Neuronal stem cell (in vitro differentiated cells): ENCODE measurements at places on chromosomes 2 and 18.

GRCh38 chr18:56083523-56084287 is 495.7 kb upstream of the TCF4 start:
- H3K4me1 ChIP-seq: peaks cover 6% of the 10 kb centered on the region
- H3K27me3 ChIP-seq: no peaks in the 10 kb centered on the region
- H3K4me3 ChIP-seq: no peak overlapping the region

- H3K27ac ChIP-seq: no peak overlapping the region
- H3K36me3 ChIP-seq: no peaks in the 10 kb centered on the region
- H3K4me1 ChIP-seq: no peaks in the 10 kb centered on the region
- DNase-seq: no peak
- no peak overlapping the region for H3K4me3 ChIP-seq
Observed at GRCh38 chr2:156399224-156399949, 36.8 kb upstream of the GPD2 start.

DNA sequence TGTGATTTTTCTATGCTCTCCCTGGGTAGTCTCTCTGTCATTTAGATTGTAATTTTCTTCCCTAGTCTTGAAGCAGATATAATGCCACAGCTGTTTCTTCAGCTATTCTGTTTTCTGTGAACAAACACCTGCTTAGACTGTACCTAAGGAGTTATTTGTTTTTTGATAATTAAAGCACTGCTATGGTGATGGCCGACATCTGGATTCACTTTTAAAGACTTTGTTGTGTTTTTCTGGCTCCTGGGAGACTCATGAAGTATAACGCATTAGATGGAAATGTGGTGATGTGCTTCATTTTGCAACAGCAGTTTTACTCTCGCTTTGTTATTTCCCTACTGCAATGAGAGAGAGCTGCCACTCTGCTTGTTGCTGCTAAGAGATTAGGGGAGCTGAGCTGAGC is 15.7 kb upstream of the C2orf69 start:
- H3K36me3 ChIP-seq: no peaks in the 10 kb centered on the region
- H3K4me3 ChIP-seq: no peak overlapping the region
- no peaks in the 10 kb centered on the region for H3K27me3 ChIP-seq
- DNase-seq: no peak
- H3K27ac ChIP-seq: no peak overlapping the region

- H3K4me1 ChIP-seq: no peaks in the 10 kb centered on the region
- no peaks in the 10 kb centered on the region for H3K36me3 ChIP-seq
- no peaks in the 10 kb centered on the region for H3K27me3 ChIP-seq
- no peak for DNase-seq
- H3K4me3 ChIP-seq: no peak overlapping the region
Observed at GRCh38 chr2:186972281-186972970, 123.5 kb upstream of the ZSWIM2 start.

GRCh38 chr18:49546719-49547273 is 15.1 kb upstream of the LIPG start:
- DNase-seq: no peak
- no peak overlapping the region for H3K27ac ChIP-seq
- no peaks in the 10 kb centered on the region for H3K36me3 ChIP-seq
- H3K4me1 ChIP-seq: no peaks in the 10 kb centered on the region

DNA sequence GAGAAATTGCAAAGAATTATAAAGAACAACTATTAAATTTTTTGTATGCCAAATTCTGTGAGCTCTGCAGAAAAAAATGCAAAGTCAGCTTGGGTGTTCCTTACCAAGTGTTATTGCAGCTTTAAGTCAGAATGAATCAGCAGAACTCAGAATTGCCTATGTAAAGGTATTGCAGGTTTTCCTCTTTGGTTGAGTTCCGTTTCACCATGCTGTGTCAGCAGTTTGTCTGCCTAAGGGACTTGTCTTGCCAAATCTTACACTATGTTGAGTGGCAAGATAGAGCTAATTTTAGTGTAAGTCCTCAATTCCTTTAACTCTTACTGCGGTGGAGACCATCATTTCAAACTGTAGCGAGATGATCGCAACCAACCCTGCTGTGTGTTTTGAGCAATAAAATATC is 38.8 kb downstream of the ADAM23 start:
- no peak overlapping the region for H3K4me3 ChIP-seq
- no peaks in the 10 kb centered on the region for H3K27me3 ChIP-seq
- DNase-seq: no peak
- no peaks in the 10 kb centered on the region for H3K4me1 ChIP-seq
- H3K27ac ChIP-seq: no peak overlapping the region

- no peak overlapping the region for H3K27ac ChIP-seq
- DNase-seq: no peak
- H3K36me3 ChIP-seq: peaks cover 50% of the 10 kb centered on the region
- peaks cover 3% of the 10 kb centered on the region for H3K4me1 ChIP-seq
Observed at GRCh38 chr2:117968722-117969121, 45.1 kb downstream of the CCDC93 start.

DNA sequence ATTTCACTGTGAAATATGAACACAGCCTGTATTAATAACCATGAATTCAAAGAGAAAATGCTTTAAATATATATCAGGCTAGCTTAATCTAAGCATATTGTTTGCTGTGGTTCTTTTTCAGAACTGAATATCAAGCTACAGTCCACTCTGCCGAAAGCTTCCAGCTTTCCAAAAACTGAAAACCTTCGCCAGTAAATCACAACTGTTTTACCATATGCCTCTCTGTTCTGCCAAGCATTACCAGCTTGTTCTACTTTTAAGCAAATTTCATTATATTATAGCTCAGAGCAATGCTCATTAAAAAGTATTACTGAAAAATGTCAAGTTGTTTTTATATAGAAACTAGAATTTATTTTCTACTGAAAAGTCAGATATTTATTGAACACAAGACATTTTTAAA is 277.4 kb downstream of the NRXN1 start:
- H3K27ac ChIP-seq: no peak overlapping the region
- no peak overlapping the region for H3K4me3 ChIP-seq
- no peaks in the 10 kb centered on the region for H3K4me1 ChIP-seq
- no peaks in the 10 kb centered on the region for H3K27me3 ChIP-seq
- no peaks in the 10 kb centered on the region for H3K36me3 ChIP-seq

DNA sequence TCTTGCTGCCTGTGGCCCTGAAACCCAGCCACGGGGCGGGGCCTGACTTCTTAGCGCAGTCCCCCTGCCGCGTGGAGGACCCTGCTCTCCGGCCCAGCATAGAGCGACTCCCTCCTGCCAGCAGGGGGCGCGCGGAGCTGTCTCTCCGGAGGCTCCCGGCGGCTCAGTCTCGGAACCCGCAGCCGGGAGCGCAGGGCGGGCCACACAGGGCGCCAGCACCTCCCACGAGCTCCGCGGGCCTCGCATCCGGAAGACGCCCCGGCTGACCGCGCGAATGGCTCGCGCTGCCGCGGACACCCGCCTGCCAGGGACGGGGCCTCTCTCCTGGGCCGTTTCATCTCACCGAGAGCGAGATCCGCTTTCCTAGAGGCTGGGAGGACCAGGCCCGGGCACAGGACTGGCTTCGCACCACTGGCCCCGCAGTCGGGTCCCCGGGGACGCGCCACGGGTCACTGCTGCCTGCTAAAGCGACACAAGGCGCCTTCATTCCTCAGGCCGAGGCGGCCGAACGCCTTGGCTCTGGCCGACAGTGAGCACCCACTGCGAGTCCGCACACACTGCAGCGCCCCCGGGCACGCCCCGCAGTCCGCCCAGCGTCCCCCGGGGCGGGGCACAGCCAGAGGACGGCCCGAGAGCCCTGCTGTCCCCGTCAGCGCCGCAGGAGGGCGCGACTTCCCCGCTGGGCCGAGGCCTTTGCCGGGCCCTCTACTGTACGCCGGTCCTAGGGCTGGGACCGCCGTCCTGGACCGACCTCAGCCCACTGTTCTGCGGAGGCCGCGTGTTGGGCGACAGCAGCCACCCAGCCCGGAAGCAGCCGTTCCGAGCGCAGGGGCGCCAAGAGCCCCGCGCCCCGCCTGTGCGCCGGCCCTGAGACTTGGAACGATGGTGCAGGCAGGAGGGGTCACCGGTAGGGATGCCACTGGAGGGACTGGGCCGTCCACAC is 39.0 kb upstream of the ARHGEF4 start:
- H3K36me3 ChIP-seq: no peaks in the 10 kb centered on the region
- H3K27me3 ChIP-seq: peaks cover 18% of the 10 kb centered on the region
- no peaks in the 10 kb centered on the region for H3K4me1 ChIP-seq
- DNase-seq: peak; percentile 91

DNA sequence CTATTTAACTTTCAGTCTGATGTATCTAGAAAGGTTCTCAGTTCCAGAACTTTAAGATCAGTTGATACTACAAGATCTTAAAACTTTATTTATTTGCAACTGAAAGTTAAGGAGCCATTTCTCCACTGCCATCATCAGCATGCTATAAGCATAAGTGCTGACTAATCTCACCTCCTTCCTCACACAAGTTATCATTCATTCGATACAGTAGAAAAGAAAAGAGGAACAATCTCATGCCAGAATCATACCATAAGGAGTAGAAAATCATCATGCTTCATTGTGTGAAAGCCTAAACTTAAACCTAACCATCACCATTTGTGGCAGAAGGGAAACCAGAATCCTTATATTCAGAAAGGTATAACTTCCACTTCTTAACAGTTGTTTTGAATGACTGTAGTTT is 176.6 kb upstream of the NRXN1 start:
- H3K27me3 ChIP-seq: no peaks in the 10 kb centered on the region
- DNase-seq: no peak
- H3K4me3 ChIP-seq: no peak overlapping the region
- H3K27ac ChIP-seq: no peak overlapping the region
- H3K36me3 ChIP-seq: no peaks in the 10 kb centered on the region

DNA sequence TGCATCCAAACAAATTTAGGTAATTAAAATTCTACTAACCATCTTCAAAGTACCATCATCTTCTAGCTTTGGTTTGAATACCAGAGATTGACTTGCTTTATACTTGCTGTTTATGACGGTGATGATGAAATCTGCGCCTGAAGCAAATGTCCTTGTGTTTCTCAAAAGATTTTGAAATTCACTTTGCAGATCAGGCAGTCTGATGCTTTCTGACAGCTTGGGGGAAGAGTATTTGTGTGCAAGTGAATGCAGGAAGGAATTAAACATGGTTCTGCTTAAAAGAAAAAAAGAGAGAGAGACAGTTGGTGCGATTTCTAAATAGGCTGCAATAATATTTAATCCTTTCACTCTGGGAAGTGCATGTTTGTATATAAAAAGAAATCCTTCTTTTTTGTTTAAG is 29.6 kb downstream of the CSRNP3 start:
- no peak overlapping the region for H3K27ac ChIP-seq
- H3K36me3 ChIP-seq: peaks cover 43% of the 10 kb centered on the region
- H3K4me1 ChIP-seq: peaks cover 3% of the 10 kb centered on the region
- DNase-seq: no peak
